ENCODE measurements at places on chromosomes 5 and 9. TPM values are rescaled to one million over a fixed set of nuclear protein-coding genes. Genes with fewer than 3 reads are reported as not detected.

DNA sequence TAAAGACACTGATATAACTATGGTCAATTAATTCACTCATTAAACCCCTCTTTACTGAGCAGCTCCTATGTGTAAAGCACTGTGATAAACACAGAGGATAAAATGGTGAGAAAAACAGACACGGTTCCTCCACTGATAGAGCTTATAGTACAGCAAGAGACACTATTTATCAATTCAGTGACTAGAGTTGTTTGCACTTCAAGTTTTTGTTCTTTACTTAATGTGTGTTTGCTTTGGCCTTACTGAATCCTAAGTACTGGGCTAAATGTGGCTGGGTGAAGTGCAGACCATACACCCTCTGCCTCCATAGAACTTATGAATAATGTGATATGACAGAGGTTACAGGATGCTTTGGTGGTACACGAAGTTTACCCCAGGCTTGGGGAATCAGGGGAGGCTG lies 80.1 kb upstream of the ITGA1 start:
- DNase-seq: no peak

DNA sequence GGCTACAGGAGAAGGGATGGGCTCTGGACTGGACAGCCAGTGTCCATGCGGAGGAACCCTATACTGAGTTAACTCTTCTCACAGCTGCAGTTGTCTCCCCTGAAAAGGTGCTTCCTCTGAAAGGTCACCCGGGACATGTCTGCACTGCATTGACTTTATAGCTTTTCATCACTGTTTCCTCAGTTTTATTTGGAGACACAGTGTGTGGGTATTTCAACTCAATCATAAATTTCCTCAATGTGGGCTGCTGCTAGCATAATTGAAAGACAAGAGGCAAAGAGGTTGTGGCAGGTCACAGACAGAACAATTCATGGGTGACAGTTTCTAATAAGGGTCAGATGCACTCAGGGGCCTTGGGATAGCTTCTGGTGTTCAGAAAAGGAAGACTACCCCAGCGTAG lies 336.8 kb downstream of the KDM4C start:
- no peak for DNase-seq

The UBE2R2 gene
- total RNA-seq: 40.8 TPM

DNA sequence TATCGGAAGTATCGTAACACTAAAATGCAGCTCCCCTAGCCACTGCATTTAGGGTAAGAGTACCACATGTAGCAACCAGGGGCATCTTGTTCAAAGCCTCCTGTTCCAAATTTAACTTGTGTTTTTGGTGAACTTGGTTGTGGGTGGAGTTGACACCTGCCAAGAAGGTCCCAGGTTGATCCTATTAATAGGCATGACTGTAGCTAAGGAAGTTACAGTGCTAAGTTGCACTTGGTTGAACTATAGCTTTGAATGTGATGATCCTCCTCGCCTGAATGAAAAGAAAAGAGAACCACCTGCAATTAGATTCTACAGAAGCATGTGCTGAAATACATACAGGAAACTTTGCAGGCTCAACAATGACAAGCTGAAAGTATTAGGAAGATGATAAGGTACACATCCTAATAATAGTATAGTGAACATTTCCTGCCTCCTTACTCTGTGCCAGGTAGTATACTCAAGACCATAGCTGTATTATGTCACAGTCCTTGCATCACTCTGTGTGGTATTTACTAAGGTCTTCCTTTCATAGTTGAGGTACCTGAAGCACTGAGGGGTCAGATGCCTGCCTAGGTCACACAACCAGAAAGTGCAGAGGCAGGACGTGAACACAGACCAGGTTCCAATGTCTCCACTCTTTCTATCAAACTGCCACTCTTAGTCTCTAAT lies 64.5 kb upstream of the PIP5K1B start:
- DNase-seq: no peak

The SLC34A1 gene
- not detected for total RNA-seq

Measured in HFFc6 (cell line).